ENCODE measurements at places on chromosomes 7 and 10. TPM values are rescaled to one million over a fixed set of nuclear protein-coding genes. Genes with fewer than 3 reads are reported as not detected.
A peak's percentile ranks its signal among the peaks of the same experiment; 100 is the strongest.

DNA sequence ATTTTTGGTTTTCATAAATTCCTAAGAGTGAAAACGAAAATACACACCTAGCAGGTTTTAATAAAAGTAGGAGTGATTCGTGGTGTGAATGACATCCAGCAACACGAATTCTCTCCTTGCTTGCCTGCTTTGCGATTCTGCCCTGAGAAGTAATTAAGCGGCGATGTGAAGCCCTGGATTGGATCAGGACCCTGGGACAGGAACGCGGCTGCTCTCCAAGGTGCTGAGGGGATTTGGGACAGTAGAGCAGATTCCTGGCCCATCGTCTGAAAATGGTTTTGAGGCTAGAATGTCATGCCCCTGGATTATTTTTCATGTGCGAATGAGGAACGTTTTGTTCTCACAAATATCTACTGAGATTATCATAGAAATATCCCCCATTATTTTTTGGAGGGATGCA is 7.8 kb downstream of the NPS start:
- no peak for DNase-seq
- no peaks in the 10 kb centered on the region for H3K36me3 ChIP-seq
- H3K4me3 ChIP-seq: no peak overlapping the region
- no peaks in the 10 kb centered on the region for H3K4me1 ChIP-seq
- H3K27ac ChIP-seq: no peak overlapping the region

DNA sequence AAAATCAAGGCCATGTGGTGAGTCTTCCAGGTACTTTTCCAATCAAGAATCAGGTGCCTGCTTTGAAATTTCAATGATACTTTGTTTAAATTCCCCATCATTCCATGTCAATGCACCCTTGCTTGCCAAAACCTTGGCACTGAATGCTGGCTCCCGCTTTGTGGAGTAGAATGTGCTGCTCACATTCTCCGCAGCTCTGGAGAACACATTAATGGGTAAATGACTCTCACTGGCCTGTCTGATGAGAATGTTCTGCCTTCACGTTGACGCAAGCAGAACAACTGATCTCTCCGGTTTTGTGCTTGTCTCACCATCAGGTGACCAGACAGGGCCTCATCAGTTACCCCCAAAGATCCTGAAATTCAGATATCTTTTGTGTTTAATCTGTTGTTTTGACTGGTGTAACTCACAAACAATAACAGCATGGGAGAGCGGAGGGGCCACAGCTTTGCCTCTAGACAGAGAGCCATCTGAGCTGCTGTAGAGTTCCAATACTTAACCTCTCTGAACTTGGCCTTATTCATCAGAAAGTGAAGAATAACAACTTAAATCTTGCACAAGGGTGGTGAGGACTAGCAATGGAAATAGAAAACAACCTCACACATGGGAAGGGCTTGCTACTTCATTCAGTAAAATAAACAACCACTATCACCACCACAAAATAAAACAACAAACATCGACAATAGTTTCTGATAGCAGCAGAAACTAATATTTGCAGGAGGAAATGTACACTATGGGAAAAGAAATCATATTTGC is 276.9 kb upstream of the IGFBP3 start:
- no peaks in the 10 kb centered on the region for H3K27me3 ChIP-seq
- no peak overlapping the region for H3K4me3 ChIP-seq
- H3K36me3 ChIP-seq: no peaks in the 10 kb centered on the region
- DNase-seq: no peak
- H3K4me1 ChIP-seq: no peaks in the 10 kb centered on the region
- no peak overlapping the region for H3K27ac ChIP-seq

DNA sequence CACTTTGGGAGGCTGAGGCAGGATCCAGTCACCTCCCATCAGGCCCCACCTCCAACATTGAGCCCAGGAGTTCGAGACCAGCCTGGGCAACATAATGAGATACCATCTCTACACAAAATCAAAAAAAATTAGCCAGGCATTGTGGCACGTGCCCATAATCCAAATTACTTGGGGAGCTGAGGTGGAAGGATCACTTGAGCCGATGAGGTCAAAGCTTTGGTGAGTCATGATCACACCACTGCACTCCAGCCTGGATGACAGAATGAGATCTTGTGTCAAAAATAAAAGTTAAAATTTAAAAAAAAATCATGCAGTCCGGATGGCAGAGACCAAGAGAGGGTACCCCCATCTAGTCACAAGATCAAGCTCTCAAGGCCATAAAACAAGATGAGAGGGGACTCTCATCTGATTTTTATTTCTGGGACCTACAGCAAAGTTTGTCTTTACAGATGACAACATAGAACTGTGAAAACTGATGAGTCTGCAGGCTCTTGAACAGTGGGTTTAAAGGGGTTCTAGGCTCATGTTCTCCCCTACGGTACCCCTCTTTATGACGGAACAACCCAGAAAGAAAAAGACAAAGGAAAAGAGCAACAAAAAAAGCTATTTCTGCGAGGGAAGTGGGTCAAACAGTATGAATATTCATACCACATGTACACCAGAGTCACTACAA is 28.9 kb upstream of the CREB3L2 start:
- no peak overlapping the region for H3K27ac ChIP-seq
- H3K4me1 ChIP-seq: peaks cover 12% of the 10 kb centered on the region
- DNase-seq: no peak
- no peaks in the 10 kb centered on the region for H3K36me3 ChIP-seq

Gene EBF3
- 0.26 TPM for total RNA-seq

- no peak for DNase-seq
- H3K4me1 ChIP-seq: no peaks in the 10 kb centered on the region
- no peaks in the 10 kb centered on the region for H3K36me3 ChIP-seq
- no peaks in the 10 kb centered on the region for H3K27me3 ChIP-seq
- no peak overlapping the region for H3K4me3 ChIP-seq
Observed at GRCh38 chr10:19077276-19077675, 28.7 kb downstream of the MALRD1 start.

Gene GPR26
- 0.09 TPM for total RNA-seq

DNA sequence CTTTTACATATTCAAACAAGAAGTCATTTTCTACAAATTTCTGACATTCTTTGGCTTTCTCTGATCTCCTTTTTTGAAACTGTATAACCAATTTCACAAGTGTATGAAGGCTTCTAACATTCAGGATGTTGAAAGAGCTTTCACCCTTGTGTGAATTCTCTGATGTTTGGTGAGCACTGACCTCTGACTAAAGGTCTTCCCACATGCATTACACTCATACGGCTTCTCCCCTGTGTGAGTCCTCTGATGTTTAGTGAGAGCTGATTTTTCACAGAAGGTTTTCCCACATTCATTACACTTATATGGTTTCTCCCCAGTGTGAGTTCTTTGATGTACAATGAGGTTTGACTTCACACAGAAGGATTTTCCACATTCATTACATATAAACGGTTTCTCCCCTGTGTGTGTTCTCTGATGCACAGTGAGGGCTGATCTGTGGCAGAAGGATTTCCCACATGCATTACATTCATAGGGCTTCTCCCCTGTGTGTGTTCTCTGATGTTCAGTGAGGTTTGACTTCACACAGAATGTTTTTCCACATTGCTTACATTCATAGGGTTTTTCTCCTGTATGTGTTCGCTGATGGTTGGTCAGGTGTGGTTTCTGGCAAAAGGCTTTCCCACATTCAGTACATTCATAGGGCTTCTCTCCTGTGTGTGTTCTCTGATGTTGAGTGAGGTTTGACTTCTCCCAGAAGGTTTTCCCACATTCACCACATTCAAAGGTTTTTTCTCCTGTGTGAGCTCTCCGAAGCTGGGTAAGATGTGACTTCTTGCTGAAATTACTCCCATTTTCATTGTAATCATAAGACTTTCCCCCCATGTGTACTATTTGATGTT is 25.7 kb downstream of the ZNF248 start:
- no peaks in the 10 kb centered on the region for H3K27me3 ChIP-seq
- H3K4me1 ChIP-seq: no peaks in the 10 kb centered on the region
- H3K27ac ChIP-seq: no peak overlapping the region
- H3K36me3 ChIP-seq: no peaks in the 10 kb centered on the region

- peak overlapping the region; percentile 59 for H3K4me3 ChIP-seq
- peaks cover 4% of the 10 kb centered on the region for H3K4me1 ChIP-seq
- H3K27ac ChIP-seq: no peak overlapping the region
- peaks cover 22% of the 10 kb centered on the region for H3K27me3 ChIP-seq
- DNase-seq: no peak
- H3K36me3 ChIP-seq: no peaks in the 10 kb centered on the region
Observed at GRCh38 chr10:94402843-94403379, 570 bp downstream of the TBC1D12 start.

DNA sequence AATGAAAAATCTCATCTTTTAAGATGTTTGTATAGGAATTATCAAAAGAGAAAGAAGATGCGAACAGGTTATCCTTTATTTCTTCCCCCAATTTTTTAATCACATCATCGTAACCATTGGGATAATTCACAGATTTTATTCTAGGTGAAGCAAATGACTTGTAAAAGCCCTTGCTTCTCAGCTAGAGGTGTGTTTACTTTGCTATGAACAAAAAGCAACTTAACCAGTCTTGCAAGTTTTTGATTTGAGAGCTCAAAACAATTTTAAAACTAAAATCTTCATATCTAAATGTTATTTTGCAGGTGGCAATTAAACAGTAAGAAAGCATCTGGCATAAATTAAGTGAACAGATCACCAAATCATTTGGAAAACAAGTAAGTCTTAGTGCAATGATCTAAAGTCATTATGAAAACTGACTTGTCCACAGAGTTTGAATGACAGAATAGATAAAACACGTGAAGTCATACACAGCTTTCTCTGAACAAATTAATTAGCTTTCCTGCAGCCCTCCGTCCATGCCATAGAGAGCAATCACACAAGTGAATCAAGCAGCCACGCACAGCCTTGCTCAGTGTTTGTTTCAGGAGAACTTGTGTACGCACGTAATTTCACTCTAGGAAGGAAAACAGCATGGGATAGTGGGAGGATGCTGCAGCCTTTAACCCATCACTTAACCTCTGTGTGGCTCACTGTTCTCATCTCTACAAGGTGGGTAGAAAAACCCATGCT is 85.0 kb upstream of the ZNF800 start:
- no peak for DNase-seq
- no peaks in the 10 kb centered on the region for H3K4me1 ChIP-seq
- H3K27me3 ChIP-seq: no peaks in the 10 kb centered on the region
- no peak overlapping the region for H3K27ac ChIP-seq
- H3K36me3 ChIP-seq: no peaks in the 10 kb centered on the region
- no peak overlapping the region for H3K4me3 ChIP-seq

Gene JCAD
- total RNA-seq: 5.2 TPM

- no peaks in the 10 kb centered on the region for H3K27me3 ChIP-seq
- H3K4me1 ChIP-seq: no peaks in the 10 kb centered on the region
- no peaks in the 10 kb centered on the region for H3K36me3 ChIP-seq
- no peak overlapping the region for H3K4me3 ChIP-seq
Observed at GRCh38 chr7:114141415-114141814, 222.6 kb upstream of the PPP1R3A start.

DNA sequence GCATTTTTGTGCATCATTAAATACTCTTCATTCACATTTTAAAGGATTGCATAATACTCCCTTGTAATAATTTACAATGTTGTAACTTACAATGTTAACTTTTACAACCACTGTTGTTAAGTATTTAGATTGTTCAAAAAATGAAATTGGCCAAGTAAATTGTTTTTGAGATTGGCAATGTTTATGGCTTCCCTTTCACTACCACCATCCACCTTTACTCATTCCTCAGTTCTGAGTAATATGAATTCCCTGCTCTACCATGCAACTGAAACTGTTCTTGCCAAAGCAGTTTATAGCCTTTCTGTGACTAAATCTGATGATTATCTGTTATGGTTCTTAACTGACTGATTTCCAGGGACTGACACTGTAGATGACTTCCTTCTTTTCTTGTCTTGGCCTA is 80.5 kb upstream of the TMEM106B start:
- H3K27me3 ChIP-seq: no peaks in the 10 kb centered on the region
- H3K4me1 ChIP-seq: no peaks in the 10 kb centered on the region
- no peak for DNase-seq
- H3K36me3 ChIP-seq: no peaks in the 10 kb centered on the region
- H3K4me3 ChIP-seq: no peak overlapping the region

- H3K36me3 ChIP-seq: no peaks in the 10 kb centered on the region
Observed at GRCh38 chr7:51090411-51090810, 226.2 kb downstream of the COBL start.

- H3K4me3 ChIP-seq: no peak overlapping the region
- no peak for DNase-seq
- H3K4me1 ChIP-seq: no peaks in the 10 kb centered on the region
- H3K36me3 ChIP-seq: peaks cover 3% of the 10 kb centered on the region
- H3K27me3 ChIP-seq: no peaks in the 10 kb centered on the region
- no peak overlapping the region for H3K27ac ChIP-seq
Observed at GRCh38 chr10:13684252-13684791, 97.6 kb downstream of the PRPF18 start.

DNA sequence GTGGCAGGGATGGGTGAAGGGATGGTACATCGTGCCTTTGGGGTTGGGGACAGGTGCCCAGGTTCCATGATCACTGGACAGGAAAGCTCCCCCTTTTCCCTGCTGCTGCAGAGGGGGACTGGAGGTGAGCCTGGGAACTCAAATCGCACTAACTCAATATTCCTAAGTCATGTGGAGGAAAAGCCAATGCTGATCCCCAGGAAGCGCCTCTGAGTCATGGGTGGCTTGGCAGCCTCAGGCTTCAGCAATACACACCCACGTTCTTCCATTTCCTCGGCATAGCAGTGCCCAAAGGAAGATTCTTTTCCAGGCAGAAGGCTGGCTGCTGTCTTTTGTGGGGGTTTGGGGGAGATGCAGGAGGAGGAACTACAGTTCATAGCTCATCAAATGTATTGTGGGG is 165.8 kb downstream of the CCDC3 start:
- no peaks in the 10 kb centered on the region for H3K36me3 ChIP-seq
- H3K27ac ChIP-seq: no peak overlapping the region
- DNase-seq: no peak
- no peaks in the 10 kb centered on the region for H3K4me1 ChIP-seq

DNA sequence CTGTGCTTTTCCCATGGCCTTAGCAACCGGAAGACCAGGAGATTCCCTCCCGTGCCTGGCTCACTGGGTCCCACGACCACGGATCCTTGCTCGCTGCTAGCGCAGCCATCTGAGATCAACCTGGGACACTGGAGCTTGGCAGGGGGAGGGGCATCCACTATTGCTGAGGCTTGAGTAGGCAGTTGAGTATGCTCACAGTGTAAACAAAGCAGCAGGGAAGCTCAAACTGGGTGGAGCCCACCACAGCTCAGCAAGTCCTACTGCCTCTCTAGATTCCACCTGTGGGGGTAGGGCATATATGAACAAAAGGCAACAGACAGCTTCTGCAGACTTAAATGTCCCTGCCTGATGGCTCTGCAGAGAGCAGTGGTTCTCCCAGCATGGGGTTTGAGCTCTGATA is 697.0 kb downstream of the SORCS1 start:
- no peaks in the 10 kb centered on the region for H3K27me3 ChIP-seq
- no peak overlapping the region for H3K4me3 ChIP-seq
- H3K36me3 ChIP-seq: no peaks in the 10 kb centered on the region
- no peak for DNase-seq
- H3K4me1 ChIP-seq: no peaks in the 10 kb centered on the region

GRCh38 chr10:8006274-8006999 is 48.1 kb upstream of the GATA3 start:
- H3K4me3 ChIP-seq: no peak overlapping the region
- no peaks in the 10 kb centered on the region for H3K27me3 ChIP-seq
- no peak overlapping the region for H3K27ac ChIP-seq
- no peaks in the 10 kb centered on the region for H3K4me1 ChIP-seq
- no peaks in the 10 kb centered on the region for H3K36me3 ChIP-seq

- H3K27ac ChIP-seq: no peak within 1 kb of the TSS
- no peak for DNase-seq
Observed at GRCh38 chr7:97005183-97006054, at the start of gene DLX6. TSS of gene DLX6 (plus strand) at chr7:97005553. CDS start at chr7:97005978, 425 bp downstream.

- no peak overlapping the region for H3K4me3 ChIP-seq
- H3K27ac ChIP-seq: no peak overlapping the region
- H3K27me3 ChIP-seq: no peaks in the 10 kb centered on the region
Observed at GRCh38 chr7:78226059-78226719, 427.6 kb downstream of the PHTF2 start.

Data from H1 (cell line).